Tibial nerve (tissue), 4 donors: ENCODE measurements at places on chromosomes 4 and X. TPM values are rescaled to one million over a fixed set of nuclear protein-coding genes. Genes with fewer than 3 reads are reported as not detected.
A peak's percentile ranks its signal among the peaks of the same experiment; 100 is the strongest.

- H3K27ac ChIP-seq: no peak overlapping the region
- no peak overlapping the region for H3K4me3 ChIP-seq
- no peaks in the 10 kb centered on the region for H3K36me3 ChIP-seq
- H3K4me1 ChIP-seq: no peaks in the 10 kb centered on the region
Observed at GRCh38 chr4:17597517-17597916, 16.9 kb upstream of the MED28 start.

DNA sequence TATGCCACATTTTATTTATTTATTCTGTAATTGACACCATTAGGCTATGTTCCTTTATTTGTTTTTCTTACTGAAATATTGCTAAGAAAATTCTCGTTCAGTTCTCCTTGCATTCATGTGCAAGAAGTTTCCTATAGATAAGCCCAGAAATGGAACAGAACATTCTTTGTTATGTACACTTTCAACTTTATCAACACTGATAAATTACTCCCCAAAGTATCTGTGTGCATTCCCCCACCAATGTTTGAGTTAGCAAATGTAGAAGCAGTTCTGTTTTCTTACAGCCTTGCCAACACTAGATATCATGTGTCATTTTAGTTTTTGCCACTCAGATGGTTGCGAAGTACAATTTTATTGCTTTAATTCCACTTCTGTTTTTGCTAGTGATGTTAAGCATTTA, 166.4 kb upstream of the NPY2R start:
- no peak overlapping the region for H3K4me3 ChIP-seq
- H3K36me3 ChIP-seq: no peaks in the 10 kb centered on the region
- no peaks in the 10 kb centered on the region for H3K27me3 ChIP-seq
- H3K4me1 ChIP-seq: no peaks in the 10 kb centered on the region

DNA sequence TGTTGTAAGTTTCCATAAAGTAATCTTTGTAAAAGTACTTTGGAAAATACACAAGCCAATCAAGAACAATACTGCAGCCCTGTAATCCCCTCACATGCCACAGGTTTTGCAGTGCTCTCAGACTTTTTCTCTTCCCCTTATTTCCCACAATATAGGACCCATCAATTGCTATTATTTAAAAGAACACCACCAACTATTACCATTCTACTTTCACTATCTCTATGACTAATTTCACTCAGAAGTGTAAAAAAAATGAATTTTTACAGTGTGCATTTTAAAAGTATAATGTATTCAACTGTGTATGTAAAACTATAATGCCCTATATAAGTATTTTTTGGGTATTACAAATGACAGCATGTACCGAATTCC, 1.7 kb downstream of the ATP8A1 start:
- H3K36me3 ChIP-seq: no peaks in the 10 kb centered on the region
- H3K4me3 ChIP-seq: peak overlapping the region; percentile 74
- DNase-seq: no peak
- H3K27ac ChIP-seq: peak overlapping the region; percentile 90
- peaks cover 22% of the 10 kb centered on the region for H3K4me1 ChIP-seq

SLITRK2 gene
- 2.7 TPM for total RNA-seq
